ENCODE measurements at places on chromosomes 4 and X.

- no peak for DNase-seq
These were observed 25.6 kb upstream of the MSMO1 start for GRCh38 chr4:165301833-165302232.

DNA sequence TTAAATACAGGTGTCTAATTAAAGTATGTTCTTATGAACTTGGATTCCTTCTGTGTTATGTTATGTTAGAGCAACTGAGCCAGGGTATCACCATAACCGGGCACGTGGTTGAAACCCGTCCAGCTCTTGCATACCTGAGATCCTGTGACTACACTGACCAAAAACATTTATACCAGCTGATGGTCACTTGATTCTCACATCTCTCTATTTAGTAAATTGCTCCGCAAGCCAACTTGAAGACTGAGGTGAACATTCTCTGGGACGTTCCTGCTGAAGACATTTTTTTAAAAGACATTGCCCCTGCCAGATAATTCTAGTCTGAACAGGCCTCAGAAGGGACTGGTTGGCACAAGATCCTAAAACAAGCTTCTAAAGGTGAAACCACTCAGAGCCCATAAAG lies 550.0 kb upstream of the DIPK2B start:
- DNase-seq: no peak

- no peak for DNase-seq
These were observed 1913.7 kb downstream of the STIM2 start for GRCh38 chr4:28774344-28774743.

GRCh38 chr4:98204236-98204553 lies 57.0 kb upstream of the RAP1GDS1 start:
- no peak for DNase-seq

- no peak for DNase-seq
These were observed 12.6 kb downstream of the NR0B1 start for GRCh38 chrX:30296408-30297254.

- DNase-seq: no peak
These were observed 106.2 kb upstream of the SMAD1 start for GRCh38 chr4:145375416-145375815.

GRCh38 chrX:120426599-120426998 lies 42.5 kb downstream of the LAMP2 start:
- no peak for DNase-seq

DNA sequence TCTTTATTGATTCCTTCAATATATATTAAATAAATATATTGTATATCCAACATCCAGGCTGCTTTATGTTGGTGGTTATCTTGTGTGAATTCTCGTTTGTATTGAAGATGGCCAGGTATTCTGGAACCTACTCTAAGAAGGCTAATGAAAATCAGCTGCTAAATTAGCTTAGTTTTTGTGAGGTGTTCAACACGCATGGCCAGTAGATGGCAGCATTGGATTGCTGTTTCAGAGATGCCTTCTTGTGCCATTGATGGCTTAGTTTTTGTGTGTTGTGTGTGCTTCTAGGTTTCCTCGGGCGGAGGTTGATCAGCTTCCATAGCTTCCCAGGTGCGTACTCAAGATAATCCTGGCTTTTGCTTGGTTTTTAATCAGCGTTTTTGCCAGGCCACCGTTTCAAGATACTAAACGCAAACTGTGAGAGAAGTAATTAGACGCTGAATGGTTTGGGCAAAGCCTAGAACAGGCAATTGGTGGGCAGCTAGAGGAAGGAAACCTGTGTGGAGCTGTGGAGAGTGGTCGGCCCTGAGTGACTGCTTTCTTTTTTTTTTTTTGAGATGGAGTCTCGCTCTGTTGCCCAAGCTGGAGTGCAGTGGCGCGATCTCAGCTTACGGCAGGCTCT lies 15.1 kb downstream of the NOCT start:
- peak; percentile 84 for DNase-seq

GRCh38 chr4:16066586-16067128 lies 17.2 kb downstream of the PROM1 start:
- no peak for DNase-seq

DNA sequence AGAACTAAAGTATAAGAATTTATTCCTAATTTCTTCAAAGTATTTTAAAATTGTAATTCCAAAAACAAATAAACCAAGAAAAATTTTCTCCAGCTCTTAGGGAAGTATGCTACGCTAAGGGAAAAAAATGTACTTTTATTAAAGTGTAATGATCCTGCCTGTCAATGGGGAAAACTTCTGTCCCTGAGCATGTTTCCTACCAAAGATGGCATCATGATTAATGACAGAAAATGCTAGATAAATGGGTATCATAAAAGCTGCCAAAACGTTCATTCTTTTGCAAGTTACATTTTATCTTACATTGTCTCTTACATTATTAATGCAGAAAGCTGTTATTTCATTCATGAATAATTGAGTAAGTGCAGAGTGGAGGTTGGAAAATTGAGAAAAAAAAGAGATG lies 443.4 kb downstream of the TECRL start:
- no peak for DNase-seq

- DNase-seq: peak; percentile 48
These were observed 2.1 kb downstream of the ELOVL6 start for GRCh38 chr4:110196206-110196870.

DNA sequence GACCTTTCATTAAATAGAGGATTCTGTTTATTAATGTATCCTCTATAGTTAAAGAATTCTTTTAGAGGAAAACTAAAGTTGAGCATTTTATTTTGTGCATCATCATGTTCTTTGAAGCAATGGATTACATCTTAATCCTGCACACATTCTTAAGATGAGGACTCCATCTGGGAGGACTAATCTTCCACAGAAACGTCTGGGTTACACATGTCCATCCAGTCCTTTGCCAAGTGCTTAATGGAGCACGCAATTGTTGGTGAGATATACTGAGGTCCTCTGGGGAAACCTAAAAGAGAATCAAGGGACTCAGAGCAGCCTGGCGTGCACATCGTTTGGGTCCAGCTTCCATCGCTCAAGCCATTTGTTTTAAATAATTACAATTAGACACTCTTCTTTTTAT lies 115.1 kb upstream of the SFRP2 start:
- no peak for DNase-seq

- no peak for DNase-seq
These were observed 46.8 kb downstream of the PKD2 start for GRCh38 chr4:88054229-88054628.
